ENCODE measurements at places on chromosomes 7 and 10.

DNA sequence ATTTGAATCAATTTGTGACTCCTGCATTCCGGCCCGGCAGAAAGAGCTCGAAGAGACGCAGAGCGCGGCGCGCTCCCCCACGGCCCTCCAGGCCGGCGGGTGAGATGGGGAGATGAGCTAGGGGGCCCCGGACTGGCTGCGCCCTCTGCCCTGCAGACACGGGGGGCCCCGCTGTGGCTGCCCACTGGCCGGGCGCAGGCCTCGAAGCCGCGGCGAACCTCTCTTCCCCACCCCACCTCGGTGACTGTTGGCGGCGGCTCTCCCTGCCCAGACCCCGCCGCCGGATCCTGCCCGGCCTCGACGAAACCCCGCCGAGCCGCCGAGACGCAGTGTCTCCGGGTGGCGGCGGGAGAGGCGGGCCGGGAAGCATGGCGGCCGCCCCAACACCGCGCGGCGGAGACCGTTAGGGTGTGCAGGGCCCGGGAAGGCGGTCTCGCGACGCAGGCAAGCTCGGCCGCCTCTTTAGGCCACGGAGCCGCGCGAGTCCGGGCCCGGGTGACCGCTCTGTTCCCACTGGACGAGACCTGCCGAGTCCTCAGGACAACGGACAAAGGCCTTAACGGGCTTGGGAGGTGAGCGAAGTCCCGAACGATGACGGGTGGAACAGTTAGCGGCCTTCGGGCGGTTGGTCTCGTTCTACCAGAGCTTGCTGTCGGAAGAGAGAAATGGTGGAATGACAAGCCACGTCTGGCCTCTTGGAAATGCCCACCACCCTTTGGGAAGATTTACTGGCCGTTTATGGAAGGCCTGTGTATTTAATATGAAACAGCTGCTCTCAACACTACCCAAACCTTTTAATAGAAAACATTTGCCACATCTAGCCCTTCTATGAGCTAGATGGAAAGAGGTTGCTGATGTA, 24.3 kb downstream of the NUP42 start:
- no peak for DNase-seq

DNA sequence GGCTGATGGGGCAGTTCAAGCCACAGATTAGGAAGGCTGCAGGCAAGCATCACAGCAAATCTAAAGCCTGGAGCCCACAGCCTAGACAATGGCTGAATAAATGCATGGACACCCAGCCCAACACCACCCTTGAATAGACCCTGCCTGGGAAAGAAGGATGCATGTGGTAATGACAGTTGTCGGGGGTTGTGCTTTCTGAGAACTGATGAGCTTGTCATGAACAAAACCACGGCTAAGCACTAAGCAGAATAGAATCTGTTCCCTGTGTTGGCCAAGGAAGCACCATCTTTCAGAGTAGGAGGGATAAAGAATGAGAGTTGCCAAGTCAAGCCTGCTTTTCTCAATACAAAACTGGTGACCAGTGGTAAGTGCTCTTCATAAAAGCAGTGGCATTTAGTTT, 66.1 kb upstream of the JCAD start:
- no peak for DNase-seq

DNA sequence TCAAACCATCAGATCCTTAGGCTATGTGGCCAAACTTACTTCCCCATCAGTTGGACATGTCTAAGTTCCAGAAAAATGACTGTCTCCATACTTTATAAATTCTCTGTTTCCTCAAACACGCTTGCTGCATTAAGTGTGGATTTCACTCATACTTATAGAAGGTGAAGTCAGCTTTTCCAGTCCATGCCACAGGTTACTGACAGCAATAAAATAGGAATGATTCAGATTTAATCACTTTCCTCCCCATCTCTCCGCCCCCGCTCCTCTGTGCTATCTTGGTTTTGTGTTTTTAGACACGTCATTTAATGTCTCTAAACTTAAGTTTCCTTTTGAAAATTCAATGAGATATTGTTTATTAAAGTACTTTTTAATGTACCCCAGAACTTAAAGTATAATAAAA, 1098.0 kb upstream of the C7orf33 start:
- no peak for DNase-seq

- DNase-seq = no peak
These were observed 66.6 kb downstream of the PRKCQ start for GRCh38 chr10:6513476-6513875.

GRCh38 chr7:1899196-1899595, 229.1 kb downstream of the ELFN1 start:
- DNase-seq = no peak

- peak; percentile 65 for DNase-seq
These were observed 14.3 kb downstream of the ZC3HAV1 start for GRCh38 chr7:139095194-139095659.

DNA sequence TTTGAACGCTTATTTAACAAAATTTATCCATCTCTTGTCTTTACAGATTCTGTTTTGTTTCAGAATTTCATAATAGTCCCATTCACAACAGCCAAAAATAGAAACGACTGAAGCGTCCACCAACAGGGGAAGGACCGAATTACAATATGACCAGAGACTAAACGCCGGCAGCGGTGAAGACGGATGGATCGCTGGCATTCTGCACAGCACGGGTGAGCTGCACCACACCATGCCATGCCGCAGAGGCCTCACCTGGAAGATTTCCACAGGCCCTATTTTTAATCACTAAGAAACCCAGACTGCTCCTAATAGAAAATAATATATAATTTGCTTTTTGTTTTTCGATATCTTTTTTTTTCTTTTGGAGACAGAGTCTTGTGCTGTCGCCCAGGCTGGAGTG, 91.0 kb downstream of the ELFN1 start:
- DNase-seq = no peak

- DNase-seq = no peak
These were observed 100.1 kb upstream of the PTN start for GRCh38 chr7:137443616-137444015.

DNA sequence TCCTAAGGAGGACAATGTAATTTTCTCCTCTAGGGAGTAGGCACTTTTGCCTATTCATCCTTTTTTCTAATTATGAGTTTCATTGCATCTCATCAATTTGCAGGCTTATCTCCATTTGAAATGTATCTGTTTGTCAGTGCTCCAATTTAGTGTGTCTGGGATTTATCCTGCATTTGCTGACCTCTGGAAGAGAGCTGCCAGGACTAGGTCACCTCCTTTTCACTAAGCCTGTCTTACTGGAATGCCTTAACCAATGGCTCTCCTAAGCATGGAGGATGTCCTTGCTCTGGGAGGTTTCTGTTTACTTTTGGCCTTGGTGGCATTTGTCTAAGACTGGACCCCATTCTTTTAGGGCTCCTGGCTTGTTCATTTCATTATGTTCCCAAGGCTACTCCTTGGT, 261.5 kb downstream of the NEBL start:
- no peak for DNase-seq

- no peak for DNase-seq
These were observed 55.2 kb downstream of the MAGI2 start for GRCh38 chr7:79398138-79398749.

GRCh38 chr7:141381794-141382427, 169.3 kb upstream of the AGK start:
- no peak for DNase-seq

GRCh38 chr10:76111986-76112825, 680.8 kb downstream of the LRMDA start:
- no peak for DNase-seq

DNA sequence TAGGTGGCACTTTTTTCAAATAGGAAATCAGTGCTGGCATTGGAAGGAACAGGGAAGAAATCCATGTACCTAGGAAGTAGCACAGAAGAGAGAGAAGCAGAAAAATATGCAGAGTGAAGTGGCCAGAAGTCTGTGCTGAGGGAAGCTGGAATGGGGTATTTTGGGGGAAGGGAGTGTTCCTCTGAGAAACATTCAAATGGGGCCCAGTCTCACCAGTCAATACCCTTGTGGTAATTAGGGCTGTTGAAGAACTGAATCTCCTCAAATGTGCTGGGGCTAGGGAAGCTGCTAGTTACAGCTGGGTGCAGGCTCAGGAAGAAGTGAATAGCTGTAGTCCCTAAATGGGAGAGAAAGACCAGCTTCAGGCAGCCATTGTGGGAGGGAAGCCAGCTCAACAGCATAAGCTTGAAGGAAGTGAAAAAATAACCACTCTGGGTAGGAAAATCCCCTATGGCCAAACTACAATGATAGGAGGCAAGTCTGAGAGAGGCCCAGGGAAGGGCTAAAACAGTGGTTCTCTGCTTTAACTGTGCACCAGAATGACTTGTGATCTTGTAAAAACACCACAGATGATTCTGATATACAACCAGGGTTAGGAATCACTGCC, 7.6 kb downstream of the NDST2 start:
- no peak for DNase-seq

- no peak for DNase-seq
These were observed 47.8 kb downstream of the HERPUD2 start for GRCh38 chr7:35647171-35647574.
